ENCODE measurements at places on chromosomes 6 and 20. TPM values are rescaled to one million over a fixed set of nuclear protein-coding genes. Genes with fewer than 3 reads are reported as not detected.

Gene MCM3
- total RNA-seq: 35.4 TPM

Gene VSTM2L
- total RNA-seq: not detected

Gene HLA-DRB5
- 5.1 TPM for total RNA-seq

Gene PTCRA
- total RNA-seq: not detected

Gene C20orf144
- total RNA-seq: not detected

Gene HLA-G
- total RNA-seq: not detected

Gene OR12D3
- not detected for total RNA-seq

DNA sequence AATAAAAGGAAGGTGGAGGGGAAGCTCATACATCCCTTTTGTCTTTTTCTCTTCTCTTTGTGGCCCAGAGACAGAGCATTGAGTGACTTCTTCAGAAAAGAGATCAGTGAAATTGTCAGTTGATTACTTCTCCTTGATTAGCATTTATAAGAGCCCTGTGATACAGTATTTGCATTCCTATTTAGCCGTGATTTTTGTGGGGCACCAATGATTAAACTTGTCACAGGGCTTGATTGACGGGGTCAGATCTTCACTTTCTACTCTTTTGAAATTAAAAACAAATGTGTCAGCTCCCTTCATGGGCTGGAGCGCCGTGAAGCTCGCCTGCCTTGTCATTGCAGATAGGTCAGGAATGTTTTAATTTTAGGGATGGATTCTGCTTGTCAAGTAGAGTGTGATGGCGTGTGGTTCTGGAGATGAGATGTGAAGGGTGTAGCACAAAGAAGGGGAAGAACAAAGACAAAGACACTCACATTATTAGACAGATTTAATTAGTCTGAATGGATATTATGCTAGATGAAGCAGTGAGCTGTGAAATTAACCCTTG, 166.8 kb downstream of the ZNF217 start:
- DNase-seq: no peak
- H3K27ac ChIP-seq: no peak overlapping the region
- H3K36me3 ChIP-seq: no peaks in the 10 kb centered on the region
- no peaks in the 10 kb centered on the region for H3K4me1 ChIP-seq
- H3K4me3 ChIP-seq: no peak overlapping the region

DNA sequence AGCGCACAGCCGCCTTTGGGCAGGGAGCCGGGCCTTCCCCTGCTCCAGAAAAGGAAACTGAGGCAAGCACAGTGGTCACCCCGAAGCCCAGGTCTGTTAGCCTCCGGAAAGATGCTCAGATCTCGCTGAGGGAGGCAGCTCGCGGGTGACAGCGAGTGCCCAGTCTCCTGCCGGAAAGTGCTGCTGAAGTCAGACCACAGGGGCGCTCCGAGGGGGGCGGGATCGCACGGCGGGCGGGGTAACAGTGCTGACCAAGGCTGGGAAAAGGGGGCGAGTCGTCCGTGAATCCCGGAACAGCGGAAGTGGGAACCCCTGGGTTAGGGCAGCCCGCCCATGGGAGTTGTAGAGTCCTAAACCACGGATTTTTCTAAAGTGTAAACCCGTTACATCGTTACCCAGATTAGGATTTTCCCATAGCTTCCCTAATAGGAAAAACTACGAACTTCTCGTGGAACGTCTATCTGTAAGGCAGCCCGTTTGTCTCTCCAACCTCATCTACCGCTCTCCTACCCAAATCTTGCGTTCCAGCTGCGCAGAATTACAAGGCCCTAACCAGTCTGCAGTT, 504 bp downstream of the VPS16 start:
- H3K27me3 ChIP-seq: no peaks in the 10 kb centered on the region
- H3K27ac ChIP-seq: peak overlapping the region; percentile 95
- peaks cover 6% of the 10 kb centered on the region for H3K4me1 ChIP-seq
- DNase-seq: peak; percentile 40
- H3K36me3 ChIP-seq: no peaks in the 10 kb centered on the region
- H3K4me3 ChIP-seq: peak overlapping the region; percentile 75

GRCh38 chr20:20286061-20286460, 81.8 kb upstream of the INSM1 start:
- H3K36me3 ChIP-seq: no peaks in the 10 kb centered on the region
- H3K4me3 ChIP-seq: no peak overlapping the region
- no peak for DNase-seq
- no peaks in the 10 kb centered on the region for H3K4me1 ChIP-seq
- H3K27ac ChIP-seq: no peak overlapping the region
- H3K27me3 ChIP-seq: no peaks in the 10 kb centered on the region

DNA sequence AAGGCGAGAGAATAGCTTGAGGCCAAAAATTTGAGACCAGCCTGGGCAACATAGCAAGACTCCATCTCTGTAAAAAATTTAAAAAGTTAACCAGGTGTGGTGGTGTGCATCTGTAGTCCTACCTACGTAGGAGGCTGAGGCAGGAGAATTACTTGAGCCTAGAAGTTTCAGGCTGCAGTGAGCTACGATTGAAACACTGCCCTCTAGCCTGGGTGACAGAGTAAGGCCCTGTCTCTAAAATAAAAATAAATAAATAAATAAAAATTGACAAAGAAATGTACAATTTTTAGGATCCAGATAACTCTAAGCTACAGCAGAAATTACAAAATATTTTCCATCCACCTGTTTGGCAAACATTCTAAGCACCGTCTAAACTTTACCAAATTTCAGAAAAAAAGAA, 941.0 kb upstream of the ADGRB3 start:
- no peak for DNase-seq
- no peak overlapping the region for H3K4me3 ChIP-seq
- no peak overlapping the region for H3K27ac ChIP-seq

- no peak for DNase-seq
- peak overlapping the region; percentile 7 for H3K27ac ChIP-seq
- no peaks in the 10 kb centered on the region for H3K27me3 ChIP-seq
- H3K36me3 ChIP-seq: no peaks in the 10 kb centered on the region
- H3K4me1 ChIP-seq: no peaks in the 10 kb centered on the region
Observed at GRCh38 chr6:136012198-136012887, 160.8 kb downstream of the PDE7B start.

DNA sequence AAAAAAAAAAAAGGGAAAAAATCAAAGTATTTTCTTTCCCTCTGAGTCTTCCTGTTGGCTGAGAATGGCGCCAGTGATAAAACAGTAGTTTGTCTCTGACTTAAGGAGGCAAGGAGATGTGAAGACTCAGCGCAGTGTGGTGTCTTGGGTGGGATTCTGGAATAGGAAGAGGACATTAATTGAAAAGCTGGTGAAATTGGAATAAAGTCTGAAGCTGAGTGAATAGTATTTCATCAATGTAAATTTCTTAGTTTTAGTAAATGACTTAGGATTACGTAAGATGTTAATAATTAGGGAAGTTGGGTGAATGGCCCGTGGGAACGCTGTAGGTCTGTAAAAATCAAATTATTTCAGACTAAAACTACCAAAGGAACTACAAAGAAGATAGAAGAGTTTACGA, 122.8 kb upstream of the ZNF217 start:
- H3K27me3 ChIP-seq: no peaks in the 10 kb centered on the region
- DNase-seq: no peak
- H3K36me3 ChIP-seq: no peaks in the 10 kb centered on the region
- H3K4me1 ChIP-seq: no peaks in the 10 kb centered on the region
- H3K27ac ChIP-seq: no peak overlapping the region
- H3K4me3 ChIP-seq: no peak overlapping the region

DNA sequence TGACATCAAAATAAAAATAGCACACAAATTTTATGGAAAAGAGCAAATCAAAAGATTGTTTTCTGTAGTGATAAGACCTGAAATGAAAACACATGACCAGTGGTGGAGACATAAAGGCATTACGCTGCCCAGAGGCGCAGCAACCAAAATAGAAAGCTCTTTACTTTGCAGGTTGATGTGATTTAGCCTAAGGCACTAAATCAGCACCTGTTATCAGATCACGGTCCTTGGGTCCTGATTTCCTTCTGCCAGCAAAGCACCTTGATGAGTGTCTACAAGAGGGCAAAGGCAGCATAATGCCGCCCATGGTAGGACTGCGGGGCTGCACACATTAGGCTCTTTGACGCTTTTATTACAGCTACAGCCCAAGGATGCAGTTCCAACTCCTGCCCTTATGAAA, 19.3 kb upstream of the RAMACL start:
- no peak overlapping the region for H3K4me3 ChIP-seq
- H3K27me3 ChIP-seq: no peaks in the 10 kb centered on the region
- H3K27ac ChIP-seq: no peak overlapping the region
- no peaks in the 10 kb centered on the region for H3K36me3 ChIP-seq
- no peak for DNase-seq

GRCh38 chr20:51496964-51497363, 45.6 kb downstream of the NFATC2 start:
- no peak for DNase-seq
- peaks cover 12% of the 10 kb centered on the region for H3K4me1 ChIP-seq
- H3K27ac ChIP-seq: no peak overlapping the region

DNA sequence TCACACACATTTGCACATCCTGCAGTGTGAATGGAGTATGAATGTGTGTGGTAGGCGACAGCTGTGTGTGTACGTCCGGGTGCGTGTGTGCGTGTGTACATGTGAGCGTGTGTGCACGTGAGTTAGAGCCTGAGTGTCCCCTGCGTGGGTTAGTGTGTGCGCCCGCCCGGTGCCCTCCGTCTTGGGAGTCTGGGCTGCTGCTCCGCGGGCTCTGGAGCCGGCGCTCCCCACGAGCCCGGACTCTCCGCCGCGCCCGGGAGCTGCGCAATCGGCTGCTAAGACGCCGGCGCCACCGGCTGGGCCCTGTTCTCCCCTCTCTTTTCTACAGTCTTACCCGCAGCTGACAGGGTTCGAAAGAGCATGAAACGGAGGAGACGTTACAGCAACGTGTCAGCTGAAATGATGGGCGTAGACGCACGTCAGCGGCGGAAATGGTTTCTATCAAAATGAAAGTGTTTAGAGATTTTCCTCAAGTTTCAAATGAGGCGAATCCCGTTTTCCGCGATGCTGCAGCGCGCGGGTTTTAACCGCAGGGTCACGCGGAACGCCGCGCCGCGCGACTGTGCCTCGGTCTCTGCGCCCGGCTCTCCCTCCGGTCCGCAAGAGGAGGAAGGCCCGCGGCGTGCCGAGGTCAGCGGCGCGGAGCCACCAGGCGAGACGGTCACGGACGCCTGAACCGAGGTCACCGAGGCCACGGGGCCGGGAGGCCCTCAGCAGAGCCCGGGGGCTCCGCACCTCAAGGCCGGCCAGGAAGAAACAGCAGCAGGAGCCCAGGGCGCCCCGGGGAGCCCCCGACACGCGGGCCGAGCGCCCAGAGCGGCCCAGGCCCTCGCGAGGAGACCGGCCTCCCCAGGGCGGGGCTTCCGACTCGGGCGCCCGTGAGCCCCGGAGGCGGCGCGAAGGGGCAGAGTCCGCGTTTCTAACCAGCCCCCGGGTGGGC, 95.3 kb upstream of the BHLHE23 start:
- no peaks in the 10 kb centered on the region for H3K36me3 ChIP-seq
- DNase-seq: no peak
- peak overlapping the region; percentile 73 for H3K4me3 ChIP-seq
- no peaks in the 10 kb centered on the region for H3K27me3 ChIP-seq

GRCh38 chr20:17304774-17305173, 77.9 kb downstream of the PCSK2 start:
- H3K36me3 ChIP-seq: no peaks in the 10 kb centered on the region
- H3K27ac ChIP-seq: no peak overlapping the region
- no peaks in the 10 kb centered on the region for H3K27me3 ChIP-seq
- no peak for DNase-seq
- H3K4me3 ChIP-seq: no peak overlapping the region

GRCh38 chr20:22442318-22442717, 142.1 kb downstream of the FOXA2 start:
- H3K36me3 ChIP-seq: no peaks in the 10 kb centered on the region
- H3K4me1 ChIP-seq: no peaks in the 10 kb centered on the region
- H3K4me3 ChIP-seq: no peak overlapping the region
- no peak overlapping the region for H3K27ac ChIP-seq

DNA sequence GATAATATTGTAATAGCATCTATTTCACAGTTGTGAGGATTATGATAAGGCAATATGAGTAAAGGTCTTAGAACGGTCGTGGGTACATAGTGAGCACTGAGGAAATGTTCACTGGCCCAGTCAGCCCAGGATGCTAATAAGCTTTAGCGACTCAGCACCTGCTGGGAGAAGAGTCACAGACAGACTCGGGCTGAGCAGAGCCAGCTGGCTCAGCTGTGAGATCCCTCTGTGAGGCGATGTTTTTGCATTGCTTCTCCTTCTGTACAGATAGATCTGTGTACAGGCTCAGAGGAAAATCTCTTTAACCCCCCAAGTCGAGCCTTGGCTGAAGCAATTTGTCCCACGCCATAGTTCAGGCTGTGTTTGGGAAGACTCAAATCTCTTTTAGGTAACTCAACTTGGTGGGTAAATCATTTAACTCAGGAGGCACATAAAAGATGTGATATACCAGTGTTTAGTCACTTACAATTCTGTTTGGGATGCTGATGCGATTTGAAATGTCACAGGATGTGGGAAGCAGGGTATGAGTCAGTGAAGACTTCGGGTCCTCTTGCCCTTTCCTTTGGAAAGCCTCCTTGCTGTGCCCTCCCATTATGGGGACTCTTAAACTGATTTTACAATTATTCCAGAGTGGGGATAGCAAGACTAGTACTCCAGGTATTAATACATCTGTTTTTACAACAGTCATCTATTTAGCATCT, 53.1 kb downstream of the PHACTR1 start:
- no peak for DNase-seq
- H3K36me3 ChIP-seq: no peaks in the 10 kb centered on the region
- no peak overlapping the region for H3K27ac ChIP-seq

- H3K4me3 ChIP-seq: no peak overlapping the region
- no peak overlapping the region for H3K27ac ChIP-seq
- no peaks in the 10 kb centered on the region for H3K4me1 ChIP-seq
- H3K27me3 ChIP-seq: peaks cover 4% of the 10 kb centered on the region
- DNase-seq: no peak
Observed at GRCh38 chr6:6738922-6739716, 150.6 kb downstream of the LY86 start.

DNA sequence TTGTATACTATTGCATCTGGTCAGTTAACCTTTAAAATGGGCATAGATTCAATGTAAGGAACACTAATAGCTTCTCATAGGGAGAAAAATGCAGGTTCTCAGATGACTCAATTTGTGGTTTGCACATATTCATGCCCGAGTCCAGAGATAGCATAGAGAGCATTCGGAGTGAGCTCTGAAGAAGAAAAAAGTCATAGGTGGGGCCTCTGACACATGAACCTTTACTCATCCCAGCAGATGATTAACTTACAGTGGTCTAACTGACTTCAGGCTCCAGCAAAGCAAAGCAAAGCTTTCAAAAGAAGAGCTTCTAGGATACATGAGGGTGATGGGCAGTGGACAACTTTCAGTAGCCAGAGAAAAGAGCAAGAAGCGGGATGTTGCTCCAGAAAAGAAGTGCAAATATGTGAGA, 55.3 kb upstream of the BTN3A2 start:
- H3K36me3 ChIP-seq: no peaks in the 10 kb centered on the region
- H3K4me1 ChIP-seq: no peaks in the 10 kb centered on the region
- no peak for DNase-seq
- H3K4me3 ChIP-seq: no peak overlapping the region
- no peak overlapping the region for H3K27ac ChIP-seq

DNA sequence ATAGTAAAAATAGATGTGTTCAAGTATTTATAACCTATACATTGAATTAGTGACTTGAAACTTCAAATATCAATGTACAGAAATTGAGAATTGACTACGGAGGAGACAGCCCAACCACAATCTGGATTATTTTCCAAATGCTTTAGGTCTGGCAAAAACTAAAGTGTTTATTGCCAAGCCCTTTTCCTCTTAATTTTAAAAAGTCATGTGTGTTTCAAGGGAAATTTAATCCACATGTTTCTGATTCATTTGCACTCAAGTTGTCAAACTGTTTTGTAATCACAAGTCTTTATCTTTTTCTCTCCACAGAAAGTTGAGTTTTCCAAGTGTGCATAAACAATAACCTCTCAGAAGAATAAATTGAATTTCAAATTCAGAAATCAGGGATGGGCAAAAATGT, 350.8 kb upstream of the RSPO3 start:
- DNase-seq: no peak
- no peaks in the 10 kb centered on the region for H3K36me3 ChIP-seq
- no peak overlapping the region for H3K27ac ChIP-seq
- no peaks in the 10 kb centered on the region for H3K4me1 ChIP-seq
